ENCODE measurements at places on chromosomes 1 and 21. TPM values are rescaled to one million over a fixed set of nuclear protein-coding genes. Genes with fewer than 3 reads are reported as not detected.
A peak's percentile ranks its signal among the peaks of the same experiment; 100 is the strongest.

KRTAP19-1 gene
- total RNA-seq = not detected

TIE1 gene
- 24.5 TPM for total RNA-seq

DNA sequence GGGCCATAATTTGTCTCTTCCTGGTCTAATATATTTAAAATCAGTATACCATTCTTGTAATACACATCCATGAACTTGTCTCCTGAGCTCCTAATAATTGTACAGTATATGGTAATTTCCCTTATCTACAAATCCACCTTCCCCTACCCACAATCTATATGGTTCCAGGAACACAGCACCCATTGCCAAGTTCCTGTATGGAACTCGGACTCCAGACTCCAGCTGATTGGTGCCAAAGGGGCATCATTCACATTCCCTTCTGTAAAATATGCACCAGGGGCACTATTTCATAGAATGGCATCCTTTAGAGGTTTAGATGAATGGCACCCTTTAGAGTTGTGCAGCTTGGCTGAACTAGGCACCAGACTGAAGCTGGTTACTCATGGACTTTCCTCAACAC lies 58.8 kb upstream of the ZSWIM5 start:
- H3K36me3 ChIP-seq = no peaks in the 10 kb centered on the region
- no peak overlapping the region for H3K4me3 ChIP-seq
- no peak for DNase-seq
- no peak overlapping the region for H3K27ac ChIP-seq
- H3K27me3 ChIP-seq = no peaks in the 10 kb centered on the region

DNA sequence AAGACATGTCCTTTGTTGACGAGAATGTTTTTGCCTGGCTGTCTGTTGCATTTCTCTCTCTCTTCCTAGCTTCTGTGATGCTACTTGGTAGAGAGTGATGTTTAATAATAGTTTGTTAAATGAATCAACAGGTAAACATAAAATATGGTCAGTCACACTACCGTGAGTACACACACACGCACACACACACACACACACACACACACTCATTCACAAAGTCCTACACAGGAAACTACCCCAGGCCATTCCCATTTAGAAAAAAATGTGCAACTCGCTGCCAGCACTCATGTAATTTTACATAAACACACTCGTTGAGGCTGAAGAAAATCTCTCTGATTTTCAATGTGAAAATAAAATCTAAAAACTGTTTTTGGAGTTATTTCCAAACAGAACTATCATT lies 38.7 kb downstream of the RUNX1 start:
- no peaks in the 10 kb centered on the region for H3K36me3 ChIP-seq
- H3K4me1 ChIP-seq = no peaks in the 10 kb centered on the region
- no peak overlapping the region for H3K4me3 ChIP-seq
- H3K27ac ChIP-seq = no peak overlapping the region
- H3K27me3 ChIP-seq = no peaks in the 10 kb centered on the region

DNA sequence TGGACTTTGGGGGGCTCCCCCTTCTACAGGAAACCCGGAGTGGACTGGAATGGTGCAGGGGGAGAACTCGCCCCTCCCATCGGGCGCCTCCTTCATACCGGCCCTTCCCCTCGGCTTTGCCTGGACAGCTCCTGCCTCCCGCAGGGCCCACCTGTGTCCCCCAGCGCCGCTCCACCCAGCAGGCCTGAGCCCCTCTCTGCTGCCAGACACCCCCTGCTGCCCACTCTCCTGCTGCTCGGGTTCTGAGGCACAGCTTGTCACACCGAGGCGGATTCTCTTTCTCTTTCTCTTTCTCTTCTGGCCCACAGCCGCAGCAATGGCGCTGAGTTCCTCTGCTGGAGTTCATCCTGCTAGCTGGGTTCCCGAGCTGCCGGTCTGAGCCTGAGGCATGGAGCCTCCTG lies at the start of gene TNFRSF14:
TNFRSF14 (plus strand) TSS at position 95 of the 401 bp plus-strand sequence; CDS start at position 389, 294 bp downstream.
- DNase-seq = peak; percentile 65
- H3K36me3 ChIP-seq = no peaks in the 10 kb centered on the region
- peaks cover 44% of the 10 kb centered on the region for H3K4me1 ChIP-seq
